ENCODE measurements at places on chromosomes 1 and 21.
A peak's percentile ranks its signal among the peaks of the same experiment; 100 is the strongest.

GRCh38 chr1:200862713-200863415, 9.9 kb upstream of the GPR25 start:
- DNase-seq = no peak

GRCh38 chr1:33966346-33967141, 102.7 kb downstream of the HMGB4 start:
- DNase-seq = no peak

DNA sequence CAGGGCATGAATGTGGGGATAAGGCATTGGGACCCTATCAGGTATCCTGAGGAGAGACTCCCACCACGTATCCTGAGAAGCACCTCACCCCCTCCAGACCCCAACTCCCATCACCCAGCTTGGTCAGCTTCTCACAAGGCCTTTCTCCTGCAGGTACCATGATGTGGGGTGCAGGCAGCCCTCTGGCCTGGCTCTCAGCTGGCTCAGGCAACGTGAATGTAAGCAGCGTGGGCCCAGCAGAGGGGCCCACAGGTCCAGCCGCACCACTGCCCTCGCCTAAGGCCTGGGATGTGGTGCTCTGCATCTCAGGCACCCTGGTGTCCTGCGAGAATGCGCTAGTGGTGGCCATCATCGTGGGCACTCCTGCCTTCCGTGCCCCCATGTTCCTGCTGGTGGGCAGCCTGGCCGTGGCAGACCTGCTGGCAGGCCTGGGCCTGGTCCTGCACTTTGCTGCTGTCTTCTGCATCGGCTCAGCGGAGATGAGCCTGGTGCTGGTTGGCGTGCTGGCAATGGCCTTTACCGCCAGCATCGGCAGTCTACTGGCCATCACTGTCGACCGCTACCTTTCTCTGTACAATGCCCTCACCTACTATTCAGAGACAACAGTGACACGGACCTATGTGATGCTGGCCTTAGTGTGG, 1.3 kb downstream of the GPR3 start:
- no peak for DNase-seq

DNA sequence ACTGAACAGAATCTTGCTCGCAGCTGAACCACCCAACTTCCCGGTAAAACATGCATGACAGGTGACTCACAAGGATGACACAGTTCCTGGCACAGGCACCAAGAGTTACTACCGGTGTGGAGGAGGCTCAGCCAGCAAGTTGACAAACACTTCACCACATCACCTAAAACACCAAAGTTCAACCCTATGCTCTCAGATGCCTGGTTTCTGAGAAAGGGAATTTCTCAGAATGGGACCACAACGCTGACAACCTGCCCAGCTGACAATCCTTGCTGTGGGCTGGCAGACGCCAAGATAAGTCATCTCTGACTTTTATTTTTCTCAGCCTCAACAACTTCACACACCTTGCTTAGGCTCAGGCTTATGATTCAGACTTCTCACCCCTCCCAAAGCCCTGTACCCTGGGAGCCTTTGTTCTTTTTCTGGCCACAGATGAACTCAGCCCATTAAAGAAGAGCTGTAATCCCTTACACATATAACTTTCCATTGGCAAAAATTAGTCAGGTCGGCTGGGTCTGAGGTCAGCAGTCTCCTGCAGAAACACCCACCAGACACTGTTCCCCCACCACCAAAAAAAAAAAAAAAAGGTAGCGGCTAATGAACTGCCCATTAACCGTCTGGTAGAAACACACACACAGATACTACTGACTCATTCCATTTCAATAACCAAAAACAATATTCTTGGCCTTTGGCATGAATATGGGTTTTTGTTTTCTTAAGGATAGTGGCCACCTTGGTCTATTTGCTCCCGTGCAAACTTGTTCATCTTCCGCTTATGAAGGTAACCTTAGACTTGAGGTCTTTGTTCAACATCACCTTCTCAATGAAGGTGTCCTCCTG, 10.8 kb upstream of the TIAM1 start:
- DNase-seq = no peak

DNA sequence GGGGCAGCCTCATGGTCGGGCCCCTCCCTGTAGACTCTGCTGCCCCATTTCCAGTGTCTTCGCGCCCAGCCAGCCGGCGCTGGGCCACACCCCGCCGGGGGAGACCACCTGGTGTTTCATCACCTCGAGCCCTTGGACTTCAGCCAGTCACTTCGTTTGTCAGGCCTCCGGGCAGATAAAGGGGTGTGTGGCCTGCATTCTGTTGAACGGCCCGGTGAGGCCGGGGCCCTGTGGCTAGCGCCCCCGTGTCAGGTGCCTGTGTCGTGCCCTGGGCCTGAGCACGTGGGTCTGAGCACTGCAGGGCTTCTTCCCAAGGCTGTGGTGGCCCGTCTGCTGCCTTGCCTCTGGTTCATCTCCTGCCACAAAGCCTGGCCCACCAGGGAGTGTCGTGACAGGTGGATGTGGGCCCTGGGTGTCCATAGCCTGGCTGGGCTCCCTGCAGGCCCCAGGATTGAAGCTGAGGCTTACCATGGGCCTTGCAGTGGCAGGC, 65.2 kb upstream of the DIP2A start:
- no peak for DNase-seq

GRCh38 chr1:82446236-82446635, 645.5 kb downstream of the ADGRL2 start:
- no peak for DNase-seq

DNA sequence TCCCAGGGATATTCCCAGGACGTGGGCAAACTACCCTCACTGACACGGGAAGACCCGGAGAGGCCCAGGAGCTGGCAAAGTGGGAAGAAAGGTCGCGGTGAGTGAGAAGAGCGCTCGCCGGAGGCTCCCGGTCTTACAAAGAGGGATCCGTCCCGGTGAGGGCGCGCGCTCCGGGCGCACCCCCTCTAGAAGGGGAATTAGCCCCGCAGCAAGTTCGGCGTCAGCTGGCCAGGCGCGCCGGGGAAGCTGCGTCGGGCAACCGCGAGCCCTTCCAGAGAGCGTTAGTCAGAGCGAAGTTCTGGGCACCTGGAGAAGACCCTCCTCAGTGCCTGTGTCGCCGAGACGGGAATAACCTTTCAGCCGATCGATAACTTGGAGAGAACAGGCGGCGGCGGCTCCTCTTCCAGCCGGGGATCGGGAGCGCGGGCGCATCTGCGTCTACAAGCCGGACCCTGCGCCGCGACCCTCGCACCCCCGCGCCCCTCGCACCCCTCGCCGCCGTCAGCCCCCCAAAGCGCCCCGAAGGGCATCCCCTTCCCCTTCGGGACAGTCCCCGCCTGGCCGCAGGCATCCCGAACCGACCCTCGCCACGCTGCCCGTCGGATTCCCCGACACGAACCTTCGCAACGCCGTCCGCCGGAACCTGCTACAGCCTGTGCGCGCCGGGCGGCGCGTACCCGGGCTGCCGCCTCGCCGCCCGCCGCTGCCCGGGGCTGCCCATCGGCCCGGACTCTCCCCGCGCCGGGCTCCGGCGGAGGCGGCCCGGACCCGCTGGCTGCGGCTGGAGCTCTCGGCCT, 485 bp downstream of the SIPA1L2 start:
- DNase-seq = peak; percentile 36

GRCh38 chr1:221478050-221478949, 263.6 kb downstream of the DUSP10 start:
- no peak for DNase-seq

DNA sequence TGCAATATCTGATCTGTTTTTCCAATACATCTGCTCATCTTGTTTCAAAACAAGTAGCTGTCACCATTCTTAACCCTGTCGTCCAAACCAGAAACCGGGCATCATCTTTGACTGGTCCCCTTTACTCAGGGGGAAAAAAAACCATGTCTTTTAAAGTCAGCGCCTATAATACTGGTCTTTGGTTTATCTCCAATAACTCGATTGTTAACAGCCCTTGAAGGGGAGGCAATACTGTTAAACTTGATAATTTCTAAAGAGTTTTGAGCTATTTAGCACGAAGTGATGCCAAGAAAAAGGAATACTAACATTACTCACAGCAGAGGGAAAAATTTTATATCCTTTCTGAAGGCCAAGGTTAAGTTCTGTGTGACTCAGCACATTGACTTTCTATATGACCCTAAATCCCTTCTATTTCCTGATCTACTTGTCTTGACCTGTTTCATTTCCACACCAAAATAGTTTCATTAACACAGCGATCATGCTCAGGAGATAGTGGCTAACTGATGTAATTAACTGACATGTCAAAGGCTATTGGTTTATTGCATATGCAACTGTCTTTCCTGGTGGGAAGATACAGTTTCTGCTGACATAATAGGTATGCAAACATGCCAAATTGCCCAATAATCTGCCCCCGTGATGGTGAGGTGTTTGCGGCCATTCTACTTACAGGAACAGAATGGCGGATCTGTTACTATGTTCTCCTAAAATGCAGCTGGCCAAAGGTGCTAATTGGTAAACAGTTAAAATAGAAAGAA, 59.1 kb downstream of the NFIA start:
- DNase-seq = no peak

GRCh38 chr1:216095400-216095799, 327.8 kb downstream of the USH2A start:
- no peak for DNase-seq

DNA sequence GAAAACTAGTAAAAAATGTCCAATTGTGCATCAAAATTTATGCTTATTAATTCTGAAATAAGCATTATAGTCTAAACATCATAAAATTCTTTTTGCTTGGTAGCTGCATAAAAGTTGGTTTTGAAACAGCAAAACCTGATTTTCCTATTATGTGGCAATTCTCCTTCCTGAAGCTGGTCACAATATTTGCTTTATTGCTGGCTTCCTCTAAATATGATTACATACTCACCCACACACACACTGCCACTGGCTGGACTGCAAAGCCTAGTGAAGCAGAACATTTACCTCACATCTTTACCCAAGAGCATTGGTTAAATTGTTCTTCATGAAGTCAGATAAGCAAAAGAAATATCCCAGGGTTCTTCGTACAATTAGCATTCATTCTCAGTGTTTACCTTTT, 103.0 kb downstream of the NR5A2 start:
- peak; percentile 77 for DNase-seq

DNA sequence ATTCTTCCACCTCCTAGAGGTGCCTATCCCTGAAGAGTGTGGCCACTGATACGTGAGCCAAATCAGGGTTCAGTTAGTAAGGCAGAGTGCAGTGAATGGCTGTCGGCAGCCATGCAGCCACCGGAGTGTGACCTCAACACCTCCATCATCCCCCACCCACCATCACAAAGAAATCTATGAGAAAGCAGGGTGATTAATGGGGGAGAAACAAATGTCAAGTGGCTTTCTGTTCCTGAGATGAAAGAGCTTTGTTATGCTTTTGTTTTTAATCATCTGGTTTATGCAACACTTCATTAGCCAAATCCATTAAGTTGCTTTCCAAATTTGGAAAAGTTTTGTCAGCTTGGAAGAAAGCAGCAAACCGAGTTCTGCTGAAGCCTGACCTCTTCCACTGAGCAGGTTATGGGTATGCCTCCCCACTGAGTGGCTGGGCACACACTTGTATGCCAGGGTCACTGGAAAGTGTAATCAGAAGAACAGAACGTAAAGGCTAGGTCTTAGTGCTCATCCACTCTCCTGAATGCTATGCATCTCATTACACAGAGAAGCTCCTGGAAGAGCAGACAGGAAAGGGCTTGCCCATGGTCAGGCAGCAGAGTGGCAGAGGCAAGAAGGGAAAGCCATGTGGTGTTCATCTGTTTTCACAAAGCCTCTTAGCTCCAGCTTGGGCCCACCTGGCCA, 57.1 kb upstream of the ATP1B1 start:
- DNase-seq = no peak

DNA sequence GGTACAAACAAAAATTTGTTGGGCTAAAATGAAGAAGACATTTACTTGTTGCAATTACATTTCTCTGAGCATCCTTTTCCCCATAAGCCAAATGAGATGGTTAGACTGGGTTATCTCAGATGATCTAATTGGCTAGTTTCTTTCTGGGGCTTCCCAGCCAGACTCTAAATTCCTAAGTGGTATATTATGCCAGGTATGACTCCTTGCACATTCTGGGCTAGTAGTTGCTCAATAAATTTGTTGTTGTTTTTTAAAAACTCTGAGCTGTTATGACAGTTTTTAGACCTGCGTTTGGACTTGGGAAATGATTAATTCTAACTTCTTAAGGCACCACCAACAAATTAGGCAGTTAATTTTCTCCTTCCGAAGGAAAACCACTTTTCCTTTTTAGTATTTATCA, 66.1 kb downstream of the UCK2 start:
- DNase-seq = no peak

- DNase-seq = no peak
Measured at GRCh38 chr21:28944296-28944695, 48.4 kb downstream of the LTN1 start.

GRCh38 chr1:3895279-3895950, 4.7 kb downstream of the C1orf174 start:
- no peak for DNase-seq

- DNase-seq = no peak
Measured at GRCh38 chr21:15809065-15809464, 79.3 kb downstream of the USP25 start.

DNA sequence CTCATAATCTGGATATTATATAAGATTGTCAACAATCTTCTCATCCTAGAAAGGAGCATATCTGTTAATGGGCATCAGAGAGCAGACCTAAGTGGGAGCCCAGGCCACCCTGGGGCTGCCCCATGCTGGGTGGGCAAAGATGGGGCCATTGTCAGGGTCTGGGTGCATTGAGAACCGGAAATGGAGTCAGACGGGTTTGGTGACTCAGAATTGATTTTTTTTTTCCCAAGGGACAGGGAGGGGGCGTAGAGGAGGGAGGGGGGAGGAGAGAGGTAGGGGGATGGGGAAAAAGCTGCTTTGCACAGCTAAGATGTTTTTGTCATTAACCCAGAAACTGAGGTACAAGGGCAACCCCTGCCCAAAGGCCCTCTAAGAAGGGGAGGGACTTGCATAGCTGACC, 1.3 kb downstream of the ATXN7L2 start:
- no peak for DNase-seq

DNA sequence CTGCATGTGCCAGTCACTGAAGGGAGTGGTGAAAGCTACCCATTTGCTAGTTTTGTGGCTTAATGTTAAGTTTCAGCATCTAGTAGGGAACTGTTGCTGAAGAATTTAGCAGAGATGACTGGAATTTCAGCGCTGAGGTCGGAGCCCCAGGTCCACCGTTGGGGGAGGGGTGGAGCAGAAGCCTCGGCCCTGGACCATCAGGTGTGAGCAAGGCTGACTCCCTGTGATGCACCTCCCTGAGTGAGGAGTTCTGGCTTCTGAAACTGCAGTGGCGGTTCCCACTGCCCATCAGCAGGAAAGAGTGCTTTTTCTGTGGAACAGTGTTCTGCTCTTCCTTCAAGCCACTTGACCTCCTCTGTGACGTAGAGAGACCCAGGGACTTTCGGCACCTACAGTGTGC, 1.3 kb downstream of the NOS1AP start:
- no peak for DNase-seq

- no peak for DNase-seq
Measured at GRCh38 chr1:99673315-99673714, 27.4 kb downstream of the PALMD start.

GRCh38 chr1:216749232-216749631, 26.0 kb upstream of the ESRRG start:
- DNase-seq = no peak
